ENCODE measurements at places on chromosomes 5 and 9.

- no peak for DNase-seq
Observed at GRCh38 chr9:14906000-14906399, 4.2 kb downstream of the FREM1 start.

DNA sequence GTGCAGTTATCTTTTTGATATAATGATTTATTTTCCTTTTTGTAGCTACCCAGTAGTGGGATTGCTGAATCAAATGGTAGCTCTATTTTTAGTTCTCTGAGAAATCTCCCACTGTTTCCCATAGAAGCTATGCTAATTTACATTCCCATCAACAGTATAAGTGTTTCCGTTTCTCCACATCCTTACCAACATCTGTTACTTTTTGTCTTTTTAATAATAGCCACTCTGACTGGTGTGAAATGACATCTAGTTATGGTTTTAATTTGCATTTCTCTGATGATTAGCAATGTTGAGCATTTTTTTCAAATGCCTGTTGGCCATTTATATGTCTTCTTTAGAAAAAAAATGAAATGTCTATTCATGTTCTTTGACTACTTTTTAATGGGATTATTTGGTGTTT, 94.7 kb downstream of the SERINC5 start:
- DNase-seq, result no peak

DNA sequence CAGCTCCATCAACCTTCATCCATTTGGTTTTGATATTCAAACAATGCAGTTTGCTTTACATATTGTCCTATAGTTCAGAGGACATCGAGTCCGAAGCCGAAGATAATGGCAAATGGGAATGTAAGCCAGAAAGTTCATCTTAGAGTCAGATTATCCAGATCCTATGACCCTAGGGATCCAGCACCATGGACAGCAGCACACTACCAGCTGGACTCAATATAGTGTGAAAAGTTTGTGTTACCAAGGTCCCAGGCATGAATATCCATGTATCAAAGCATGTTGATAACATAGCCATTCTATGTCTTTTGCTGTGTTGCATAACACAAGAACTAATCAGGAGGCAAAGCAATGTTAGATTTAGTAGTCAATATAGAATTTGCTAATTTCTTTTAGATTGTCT, 46.3 kb downstream of the FSTL4 start:
- no peak for DNase-seq

DNA sequence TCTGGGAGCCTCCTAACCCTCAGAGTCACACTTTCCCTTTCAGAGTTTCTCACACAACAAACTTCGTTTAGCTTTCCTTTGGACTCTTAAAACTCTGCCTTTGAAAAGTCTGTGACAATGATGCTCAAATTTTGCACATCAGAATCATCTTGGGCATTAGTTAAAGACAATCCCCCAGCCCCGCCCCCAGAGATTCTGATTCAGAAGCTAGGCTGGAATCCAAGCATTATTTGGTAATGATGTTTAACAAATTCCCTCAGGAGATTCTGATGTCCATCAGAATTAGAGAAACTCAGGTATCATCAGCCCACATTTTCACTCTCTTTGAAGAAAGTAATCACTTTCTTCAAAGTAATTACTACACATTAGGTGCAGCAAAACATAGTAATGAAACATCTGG, 9.6 kb upstream of the PLPP1 start:
- DNase-seq, result no peak

GRCh38 chr5:140632366-140633020, 482 bp downstream of the CD14 start:
- DNase-seq, result no peak

DNA sequence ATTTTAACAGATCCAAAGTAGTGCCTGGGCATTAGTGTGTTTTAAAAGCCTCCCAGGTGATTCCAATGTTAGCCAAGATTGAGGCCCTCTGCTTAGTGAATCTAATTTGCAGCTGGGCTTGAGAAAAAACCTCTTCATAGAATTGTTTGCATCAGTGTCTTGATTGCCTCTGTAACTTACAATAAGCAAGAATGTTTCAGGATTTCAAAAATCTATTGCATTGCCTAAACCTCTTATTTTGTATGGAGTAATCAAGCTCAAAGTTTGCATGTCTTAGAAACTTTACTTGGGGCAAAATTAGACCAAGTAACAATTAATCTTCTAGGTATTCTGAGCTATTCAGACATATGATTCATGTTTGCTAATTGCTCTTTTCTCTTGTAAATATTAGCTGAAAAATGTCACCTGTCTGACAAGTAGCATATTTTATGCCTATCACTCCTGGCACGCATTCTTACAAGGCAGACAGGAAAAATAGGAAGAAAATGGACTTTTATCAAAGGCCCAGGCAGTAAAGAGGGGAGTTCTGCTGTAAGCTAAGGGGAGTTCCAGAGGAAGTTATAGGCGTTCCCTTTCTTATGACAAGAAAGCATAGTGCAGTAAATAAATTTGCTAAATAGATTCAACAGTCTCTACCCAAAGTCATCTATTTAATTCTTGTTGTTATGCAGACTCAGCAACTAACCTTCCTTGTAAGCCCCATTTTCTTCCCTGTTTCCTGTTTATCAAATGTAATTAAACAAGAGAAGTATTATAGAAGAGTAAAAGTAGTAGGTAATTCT, 21.0 kb downstream of the PDCD1LG2 start:
- DNase-seq, result no peak

DNA sequence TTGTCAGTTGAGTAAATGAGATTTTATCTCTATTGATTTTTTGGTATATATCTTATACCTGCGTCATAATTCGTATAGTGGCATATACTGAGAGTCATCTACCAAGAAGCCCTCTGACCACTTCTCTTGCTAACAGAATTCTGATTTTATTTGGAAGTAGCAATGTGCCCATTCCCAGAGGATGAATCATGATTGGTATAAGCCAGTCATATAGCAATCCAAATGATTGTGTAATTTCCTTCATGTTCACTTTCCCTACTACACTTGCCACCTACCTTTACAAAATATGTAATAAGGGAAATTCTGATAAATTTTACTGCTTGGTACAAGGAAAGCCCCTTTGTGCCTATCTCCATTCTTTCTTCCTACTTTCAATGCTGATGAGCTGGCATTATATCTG, 16.1 kb upstream of the ZNF462 start:
- DNase-seq, result no peak

DNA sequence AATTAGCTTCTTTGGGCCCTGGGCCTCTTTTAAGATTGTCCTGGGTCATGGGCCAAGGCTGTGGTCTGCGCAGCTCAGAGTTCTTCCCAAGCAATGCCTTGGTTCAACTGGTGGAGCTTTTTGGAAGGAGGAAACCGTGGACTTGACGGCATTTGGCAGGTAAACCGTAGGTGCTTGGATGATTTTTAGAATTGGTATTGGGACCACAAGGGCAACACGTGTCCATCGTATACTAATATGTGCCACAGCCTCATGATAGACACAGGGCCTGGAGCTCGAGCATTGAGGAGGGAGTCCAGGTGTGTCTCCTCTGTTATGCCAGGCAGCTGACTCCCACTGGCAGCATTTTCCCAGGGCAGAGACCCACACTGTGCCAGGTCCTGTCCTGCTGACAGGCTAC, 120.9 kb upstream of the PITX1 start:
- DNase-seq, result no peak

- no peak for DNase-seq
Observed at GRCh38 chr9:71607461-71607881, 160.8 kb downstream of the CEMIP2 start.

Data from AG04449 (cell line).